ENCODE measurements at places on chromosomes 7 and 10.
A peak's percentile ranks its signal among the peaks of the same experiment; 100 is the strongest.

GRCh38 chr10:130763071-130763470 lies 548.5 kb downstream of the TCERG1L start:
- DNase-seq, result no peak

- DNase-seq, result no peak
Observed at GRCh38 chr10:11882646-11883375, 59.7 kb downstream of the PROSER2 start.

- no peak for DNase-seq
Observed at GRCh38 chr7:24560772-24561171, 12.5 kb upstream of the PALS2 start.

GRCh38 chr7:461453-462172 lies 58.0 kb downstream of the PDGFA start:
- peak; percentile 45 for DNase-seq

- DNase-seq, result no peak
Observed at GRCh38 chr7:107946451-107946850, 55.5 kb downstream of the DLD start.

Measured in endothelial cell (in vitro differentiated cells).